A549 treated with DMSO at 1 μM for 4 hours (cell line): ENCODE measurements at places on chromosomes 3 and 15. TPM values are rescaled to one million over a fixed set of nuclear protein-coding genes. Genes with fewer than 3 reads are reported as not detected.

Gene DHX36
- 51.9 to 66.9 TPM (median 66.3 TPM) in 5 replicates for total RNA-seq

Gene TUSC7
- not detected in 5 replicates for total RNA-seq

Gene GOLGA6L4
- total RNA-seq: 0.28 to 1.4 TPM (median 1.1 TPM) in 5 replicates

Gene PODXL2
- 7.8 to 10.2 TPM (median 10.1 TPM) in 5 replicates for total RNA-seq

Gene RUVBL1
- total RNA-seq: 97.5 to 104 TPM (median 101 TPM) in 5 replicates

Gene PLEKHO2
- 6.1 to 7.7 TPM (median 6.8 TPM) in 5 replicates for total RNA-seq

Gene ACAN
- 0.15 to 0.28 TPM (median 0.21 TPM) in 5 replicates for total RNA-seq

Gene MCTP2
- total RNA-seq: not detected in 5 replicates

Gene GNAI2
- total RNA-seq: 34.6 to 46.7 TPM (median 40.0 TPM) in 5 replicates

Gene ANKRD28
- 45.7 to 63.5 TPM (median 55.5 TPM) in 5 replicates for total RNA-seq

Gene KCNMB3
- 0.91 to 1.6 TPM (median 1.2 TPM) in 5 replicates for total RNA-seq

Gene STXBP5L
- total RNA-seq: not detected in 5 replicates

Gene ISLR
- 0.15 to 0.41 TPM (median 0.25 TPM) in 5 replicates for total RNA-seq

Gene PPP1R14D
- 0.19 to 0.35 TPM (median 0.28 TPM) in 3 of 5 replicates, not detected in the others for total RNA-seq

Gene SEC11A
- total RNA-seq: 322 to 406 TPM (median 340 TPM) in 5 replicates

Gene LRRC34
- not detected in 5 replicates for total RNA-seq

Gene FAM131A
- total RNA-seq: 8.9 to 10.6 TPM (median 10.4 TPM) in 5 replicates

Gene SAMD7
- total RNA-seq: not detected in 5 replicates

Gene SERINC4
- 0.06 to 0.23 TPM (median 0.12 TPM) in 4 of 5 replicates, not detected in the other for total RNA-seq

Gene CLDN1
- 28.6 to 35.6 TPM (median 30.3 TPM) in 5 replicates for total RNA-seq

Gene SLC38A3
- 0.07 TPM in 1 of 5 replicates, not detected in the others for total RNA-seq

Gene SEMA4B
- 133 to 160 TPM (median 155 TPM) in 5 replicates for total RNA-seq

Gene SEMA3F
- total RNA-seq: 7.7 to 9.8 TPM (median 9.3 TPM) in 5 replicates

Gene CPN2
- total RNA-seq: not detected in 5 replicates

Gene GOLGA6L22
- total RNA-seq: not detected in 5 replicates

Gene C3orf22
- total RNA-seq: not detected in 5 replicates

Gene CACNA1D
- total RNA-seq: 0.68 to 1.6 TPM (median 0.98 TPM) in 5 replicates

Gene LRIG1
- 4.7 to 7.1 TPM (median 5.3 TPM) in 5 replicates for total RNA-seq

Gene PLA2G4E
- total RNA-seq: not detected in 5 replicates

Gene AP4E1
- total RNA-seq: 7.7 to 11.0 TPM (median 9.3 TPM) in 5 replicates

Gene GOLIM4
- 16.7 to 22.9 TPM (median 20.9 TPM) in 5 replicates for total RNA-seq

Gene SRGAP3
- 0.28 to 0.71 TPM (median 0.31 TPM) in 5 replicates for total RNA-seq

Gene ROPN1
- not detected in 5 replicates for total RNA-seq

Gene AMOTL2
- total RNA-seq: 43.8 to 45.0 TPM (median 44.7 TPM) in 5 replicates

Gene CP
- total RNA-seq: 3.8 to 7.8 TPM (median 6.4 TPM) in 5 replicates

Gene TLR9
- 0.06 TPM in 1 of 5 replicates, not detected in the others for total RNA-seq

Gene CHRNA7
- 3.3 to 4.7 TPM (median 4.2 TPM) in 5 replicates for total RNA-seq

Gene KLHL40
- total RNA-seq: not detected in 5 replicates
